Adrenal gland (tissue), 19 donors: ENCODE measurements at places on chromosomes 6 and 20.
A peak's percentile ranks its signal among the peaks of the same experiment; 100 is the strongest.

DNA sequence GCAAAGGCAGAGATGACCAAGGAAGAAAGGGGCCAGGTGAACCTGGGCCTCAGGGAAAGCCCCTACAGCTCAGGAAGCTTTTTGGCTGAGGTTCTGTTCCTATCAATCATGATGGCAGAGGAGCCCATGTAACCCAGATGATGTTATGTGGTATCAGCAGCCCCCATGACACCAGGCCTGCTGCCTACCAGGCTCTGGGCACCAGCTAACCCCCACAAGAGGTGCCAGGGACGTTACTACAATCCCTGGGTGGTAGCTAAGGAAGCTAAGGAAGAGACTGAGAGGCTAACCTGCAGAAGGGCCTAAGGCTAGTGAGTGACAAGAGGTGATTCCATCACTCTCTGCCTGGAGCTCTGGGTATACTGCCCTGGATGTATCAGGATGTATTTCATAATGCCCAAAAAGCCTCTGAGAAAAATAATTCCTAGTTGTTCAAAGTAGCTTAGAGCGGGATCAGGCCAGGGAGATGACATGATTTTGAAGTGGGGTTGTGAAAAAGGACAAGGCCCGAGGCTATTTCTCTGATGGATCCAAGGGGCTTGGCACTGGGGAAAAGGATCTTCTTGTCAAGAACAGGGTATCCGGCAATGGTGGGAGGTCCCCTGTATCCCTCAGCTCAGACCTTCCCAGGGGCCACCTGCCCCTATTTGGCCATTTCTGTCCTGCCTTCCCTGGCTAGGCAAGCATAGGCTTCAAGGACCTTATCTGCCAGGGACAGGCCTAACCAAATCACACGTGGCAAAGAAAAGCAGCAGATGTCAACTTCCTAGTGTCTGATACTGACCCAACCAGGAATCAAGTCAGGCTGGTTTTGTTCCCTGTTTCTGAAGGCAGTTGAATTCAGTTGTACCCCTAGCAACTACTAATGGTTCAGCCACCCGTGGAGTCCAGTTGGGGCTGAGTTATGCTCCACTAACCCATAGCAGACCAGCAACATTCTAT is 41.3 kb downstream of the PANK2 start:
- no peak for DNase-seq

DNA sequence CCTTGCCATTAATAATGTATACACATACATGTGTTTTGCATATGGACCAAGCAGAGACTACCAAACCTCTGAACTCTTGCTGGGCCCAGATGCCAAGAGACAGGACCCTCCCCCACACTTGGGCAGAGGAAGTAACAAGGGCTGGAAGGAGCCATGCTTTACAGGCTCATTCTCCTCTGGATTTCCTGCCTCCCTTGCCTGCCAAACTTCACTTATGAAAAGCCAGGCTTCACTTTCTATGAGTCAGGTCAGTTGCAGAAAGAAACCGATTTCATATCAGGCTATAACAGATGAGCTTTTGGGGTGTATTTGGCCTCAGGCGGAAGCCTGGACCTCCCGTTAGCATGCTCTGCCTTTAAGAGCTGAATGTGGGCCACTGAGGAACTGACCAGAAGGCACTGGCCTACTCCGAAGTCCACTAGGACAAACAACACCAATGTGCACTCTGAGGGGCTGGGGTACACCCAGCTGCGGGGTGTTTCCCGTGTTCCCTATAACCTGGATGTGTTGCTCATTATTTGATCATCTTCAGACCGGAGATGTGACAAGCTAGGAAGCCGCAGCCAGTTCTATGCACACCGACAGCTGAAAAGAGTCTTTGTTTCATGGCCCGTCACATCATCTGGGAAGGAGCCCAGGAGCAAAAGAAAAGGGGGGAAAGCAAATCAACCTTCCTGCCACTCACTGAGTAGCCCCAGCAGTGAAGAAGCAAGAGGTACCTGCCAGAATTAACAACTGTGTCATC is 28.5 kb downstream of the HAO1 start:
- DNase-seq, result no peak

GRCh38 chr6:43331891-43332290 is 23.3 kb upstream of the CRIP3 start:
- DNase-seq, result no peak

GRCh38 chr6:138310821-138311220 is 66.9 kb upstream of the SMIM28 start:
- DNase-seq, result no peak

- DNase-seq, result no peak
Observed at GRCh38 chr20:50101887-50102286, 11.1 kb downstream of the UBE2V1 start.

- DNase-seq, result peak; percentile 89
Observed at GRCh38 chr6:33298773-33299236, at the start of gene RGL2. Gene RGL2 (minus strand): TSS chr6:33298942. CDS start chr6:33298610, 332 bp downstream.

GRCh38 chr20:48636301-48636700 is 191.5 kb downstream of the PREX1 start:
- DNase-seq, result no peak

DNA sequence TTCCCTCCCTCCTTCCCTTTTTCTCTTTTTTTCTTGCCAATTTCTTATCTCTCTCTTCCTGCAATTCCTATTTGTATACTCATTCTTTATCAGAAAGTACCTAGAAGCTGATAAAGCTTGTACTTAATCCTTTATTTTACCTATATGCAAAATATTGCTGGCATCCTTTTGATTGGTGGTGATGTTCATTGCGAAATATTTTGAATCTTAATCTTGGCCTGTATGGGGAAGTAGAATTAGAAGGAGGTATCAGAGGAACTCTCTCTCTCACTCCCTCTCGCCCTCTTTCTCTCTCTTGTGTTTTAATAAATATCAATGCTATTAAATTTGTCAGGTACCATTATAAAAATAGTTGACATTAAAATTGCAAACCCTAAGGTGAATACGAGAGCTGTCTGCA is 52.8 kb downstream of the UST start:
- no peak for DNase-seq

DNA sequence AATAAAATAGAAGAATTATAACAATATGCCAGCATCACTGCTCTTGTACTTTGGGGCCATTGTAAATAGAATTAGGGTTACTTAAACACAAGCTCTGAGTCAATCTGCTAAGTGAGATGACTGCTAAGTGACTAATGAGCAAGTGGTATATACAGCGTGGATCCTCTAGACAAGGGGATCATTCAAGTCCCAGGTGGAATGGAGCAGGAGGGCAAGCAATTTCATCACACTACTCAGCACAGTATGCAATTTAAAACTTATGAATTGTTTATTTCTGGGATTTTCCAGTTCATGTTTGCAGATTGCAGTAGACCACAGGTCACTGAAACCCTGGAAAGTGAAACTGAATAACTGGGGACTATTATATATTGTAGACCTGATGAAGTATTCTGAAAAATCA is 235.3 kb downstream of the BTBD3 start:
- no peak for DNase-seq

DNA sequence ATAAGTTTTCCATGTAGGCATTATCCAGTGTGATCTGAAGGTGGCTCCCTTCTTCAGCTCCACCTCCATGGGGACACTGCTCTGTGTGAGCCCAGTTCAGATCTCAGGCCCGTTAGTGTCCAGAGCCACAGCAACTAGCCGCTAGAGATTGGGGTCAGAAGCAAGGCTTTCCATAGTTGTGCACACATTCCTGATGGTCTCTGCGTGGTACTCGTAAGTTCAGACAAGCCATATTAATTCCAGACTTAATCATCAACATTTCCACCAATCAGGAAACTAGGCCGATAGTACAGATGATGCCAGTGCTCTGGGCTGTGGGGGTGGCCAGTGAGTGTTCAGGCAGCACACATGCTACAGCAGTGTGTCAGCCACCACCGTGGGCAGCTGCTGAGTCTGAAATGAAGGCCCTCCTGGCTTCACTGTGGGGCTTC is 17.5 kb upstream of the SYNCRIP start:
- no peak for DNase-seq

- no peak for DNase-seq
Observed at GRCh38 chr6:131231891-131232290, 96.6 kb downstream of the AKAP7 start.

DNA sequence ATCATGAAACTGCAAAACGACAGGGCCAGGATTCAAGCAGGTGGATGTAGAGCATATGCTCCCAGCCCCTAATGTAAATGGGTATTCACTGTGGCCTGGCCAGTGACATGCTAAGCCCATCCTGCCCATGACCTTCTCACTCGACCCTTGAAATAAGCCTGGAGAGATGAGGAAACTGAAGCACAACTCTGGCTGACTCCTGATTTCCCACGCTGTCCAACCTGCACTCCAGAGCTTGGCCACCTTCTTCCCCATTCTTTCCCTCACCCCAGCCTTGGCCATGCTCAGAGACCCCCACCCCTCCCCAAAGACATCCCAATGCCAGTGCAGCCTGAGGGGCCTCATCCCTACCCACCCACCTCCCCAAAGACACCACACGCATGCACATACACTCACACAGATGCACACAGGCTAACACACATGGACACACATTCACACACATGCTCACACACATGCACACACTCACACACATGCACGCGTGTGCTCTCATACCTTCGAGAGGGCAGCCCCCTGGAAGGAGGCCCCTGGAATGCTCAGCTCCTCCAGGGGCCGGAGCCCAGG is 12.4 kb downstream of the TFEB start:
- DNase-seq, result no peak

DNA sequence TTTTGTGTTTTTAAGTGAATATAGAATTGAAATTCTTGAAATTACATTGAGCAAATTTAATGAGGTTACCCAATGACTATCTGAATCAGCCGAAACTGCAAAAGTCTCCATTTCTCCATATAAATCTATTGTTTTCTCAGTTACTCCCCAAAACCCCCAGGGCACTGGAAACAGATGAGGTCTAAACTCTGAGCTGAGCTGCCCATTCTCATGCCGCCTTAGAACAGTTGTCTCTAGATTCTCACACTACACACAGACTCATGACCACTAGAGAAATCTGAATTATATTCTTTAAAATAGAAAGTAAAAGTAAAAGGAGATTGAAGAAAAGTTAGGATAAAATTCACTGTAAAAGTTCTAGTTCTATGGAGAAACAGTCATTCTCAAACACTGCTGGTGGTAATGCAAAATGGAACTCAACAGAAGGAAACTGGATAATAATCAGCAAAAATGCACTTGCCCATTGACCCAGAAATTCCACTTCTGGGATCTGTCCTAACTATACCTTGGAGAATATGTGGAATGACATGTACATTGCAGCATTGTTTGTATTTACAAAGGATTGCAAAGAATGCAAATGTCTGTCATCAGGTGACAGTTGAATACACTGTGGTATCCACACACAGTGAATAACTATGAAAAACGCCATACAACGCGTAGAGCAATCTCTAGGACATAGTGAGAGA is 125.5 kb downstream of the IPCEF1 start:
- no peak for DNase-seq

- no peak for DNase-seq
Observed at GRCh38 chr6:148800536-148800935, 53.7 kb downstream of the UST start.

- DNase-seq, result no peak
Observed at GRCh38 chr6:81995548-81996289, 243.2 kb upstream of the TENT5A start.

- no peak for DNase-seq
Observed at GRCh38 chr6:80331522-80331921, 225.1 kb downstream of the BCKDHB start.

- DNase-seq, result peak; percentile 31
Observed at GRCh38 chr20:32672982-32673851, 524 bp downstream of the C20orf203 start.

- DNase-seq, result no peak
Observed at GRCh38 chr20:4026093-4026601, 10.8 kb upstream of the RNF24 start.

GRCh38 chr6:131282365-131282764 is 147.1 kb downstream of the AKAP7 start:
- no peak for DNase-seq
